Hippocampal formation (tissue), 2 donors: ENCODE measurements at places on chromosomes 1 and 21.

DNA sequence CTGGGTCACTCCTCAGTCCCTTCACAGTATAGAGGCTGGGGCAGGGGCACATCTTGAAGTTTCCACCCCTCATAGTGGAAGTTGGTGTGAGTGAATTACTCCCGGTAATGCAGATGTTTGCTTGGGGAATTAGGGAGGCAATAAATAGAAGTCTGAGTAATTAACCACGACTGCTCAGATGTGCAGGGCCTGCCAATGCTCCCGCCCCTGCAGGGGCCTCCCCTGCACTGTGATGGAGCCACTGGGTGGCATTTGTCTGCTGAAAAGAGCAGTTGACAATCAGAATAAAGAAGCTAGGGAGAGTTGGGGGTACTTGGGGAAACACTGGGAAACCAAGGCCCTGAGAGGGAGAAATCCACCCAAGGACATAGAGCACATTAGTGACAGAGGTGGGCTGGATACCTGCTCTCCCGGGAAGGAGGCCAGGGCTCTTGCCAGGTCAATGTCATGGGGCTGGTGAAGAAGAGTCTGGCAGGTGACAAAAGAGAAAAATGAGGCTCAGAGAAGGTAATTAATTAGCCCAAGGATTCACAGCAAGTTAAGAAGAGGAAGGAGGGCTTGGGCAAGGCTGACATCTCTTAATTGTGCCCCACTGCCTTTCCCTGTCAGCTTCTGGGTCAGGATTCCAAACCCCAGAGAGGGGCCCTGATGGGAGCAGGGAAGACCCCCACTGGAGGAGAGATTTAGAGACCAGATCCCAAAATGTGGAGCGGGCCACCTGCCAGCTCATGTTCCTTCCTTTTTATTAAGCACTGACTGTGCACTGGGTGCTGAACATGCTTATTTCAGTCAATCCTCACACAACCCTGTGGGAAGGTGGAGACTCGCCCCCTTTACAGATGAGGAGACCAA lies 436.2 kb downstream of the MATN1 start:
- DNase-seq = no peak

- no peak for DNase-seq
Observed at GRCh38 chr1:227780101-227781044, 35.1 kb upstream of the PRSS38 start.

DNA sequence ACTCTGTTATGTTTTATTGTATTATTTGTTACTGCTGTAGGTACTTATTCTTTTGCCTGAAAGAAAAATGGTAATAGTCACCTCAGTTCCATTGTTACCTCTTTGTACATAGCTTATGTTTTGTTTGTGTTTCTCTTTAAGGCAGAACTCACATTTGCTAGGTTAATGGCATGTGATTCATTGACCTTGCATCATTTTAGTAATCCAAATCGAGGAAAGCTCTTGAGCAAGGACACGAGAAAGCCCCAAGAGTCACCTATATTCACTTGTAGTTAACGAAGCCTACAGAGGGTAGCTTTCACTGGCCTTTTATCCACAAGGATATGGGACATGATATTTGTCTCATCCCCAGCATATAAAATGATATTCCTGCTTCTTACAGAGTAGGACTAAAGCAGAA lies 1765.2 kb downstream of the NCAM2 start:
- DNase-seq = no peak

DNA sequence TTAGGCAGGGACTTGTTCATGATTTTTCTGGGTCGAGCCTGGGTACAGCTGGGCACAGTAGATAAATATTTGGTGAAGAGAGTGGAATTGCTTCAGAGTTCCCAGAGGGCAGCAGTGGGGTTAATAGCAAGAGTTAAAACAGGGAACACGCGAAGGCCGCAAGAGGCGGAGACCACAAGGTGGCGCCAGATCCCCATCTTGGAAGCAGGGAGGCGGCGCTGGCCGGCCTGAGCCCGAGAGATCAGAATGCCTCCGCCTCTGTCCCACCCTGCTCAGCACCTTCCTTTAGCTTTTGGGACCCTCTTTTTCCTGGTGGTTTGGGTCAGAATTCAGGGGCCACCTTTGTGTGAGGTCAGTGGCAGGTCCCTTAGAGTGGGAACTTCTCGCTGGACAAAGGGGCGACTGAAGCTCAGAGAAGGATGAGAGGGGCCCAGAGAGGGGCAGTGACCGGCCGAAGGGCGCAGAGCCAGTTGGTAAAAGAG lies 6.5 kb upstream of the PADI2 start:
- DNase-seq = peak; percentile 76

GRCh38 chr1:212545941-212546635 lies 62.5 kb upstream of the ATF3 start:
- peak; percentile 16 for DNase-seq

GRCh38 chr1:231138236-231138635 lies 23.6 kb upstream of the TRIM67 start:
- no peak for DNase-seq

- peak; percentile 52 for DNase-seq
Observed at GRCh38 chr1:108828074-108828961, 28.6 kb downstream of the AKNAD1 start.

DNA sequence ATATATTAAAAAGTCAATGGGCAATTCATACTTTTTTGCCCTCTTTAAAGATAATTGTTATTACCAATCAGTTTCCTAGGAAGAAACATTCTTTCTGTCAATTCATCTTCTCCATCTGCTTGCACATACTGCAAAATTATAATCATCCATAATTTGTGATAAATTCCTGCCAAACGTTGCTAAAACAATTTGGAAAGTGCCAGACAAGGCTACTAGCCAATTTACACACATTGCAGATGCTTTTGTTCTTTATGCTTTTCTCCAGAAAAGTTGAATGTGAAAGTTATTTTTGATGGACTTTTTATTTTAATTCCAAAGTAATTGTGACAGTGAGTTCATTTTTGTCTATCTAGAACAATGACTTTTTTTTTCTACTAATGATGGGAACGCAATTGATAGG lies 992.8 kb upstream of the ADGRL2 start:
- peak; percentile 3 for DNase-seq

DNA sequence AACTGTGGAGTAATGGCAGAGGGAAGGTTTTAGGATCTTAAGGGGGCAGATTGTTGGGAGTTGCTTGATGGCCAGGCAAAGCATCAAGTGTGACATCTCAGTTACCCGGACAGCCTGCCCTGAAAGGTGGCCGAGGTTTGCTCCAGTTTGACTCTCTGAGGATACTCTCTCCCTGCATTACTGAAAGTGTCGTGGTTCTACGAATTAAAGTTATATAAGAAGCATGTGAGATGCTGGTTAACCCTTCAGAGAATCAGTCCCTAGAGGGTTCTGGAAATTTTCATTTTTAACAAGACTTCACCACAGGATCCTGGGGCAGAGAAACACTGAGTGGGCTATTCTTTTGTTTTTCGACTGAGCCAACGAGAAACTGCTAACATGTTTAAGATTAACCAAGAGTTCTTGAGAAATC lies 689 bp upstream of the ZNF644 start:
- peak; percentile 74 for DNase-seq

GRCh38 chr1:235597867-235598553 lies 51.6 kb downstream of the GNG4 start:
- DNase-seq = no peak
